GM13976 (cell line): ENCODE measurements at places on chromosomes 6 and 20.
A peak's percentile ranks its signal among the peaks of the same experiment; 100 is the strongest.

GRCh38 chr20:32993496-32994050, 10.7 kb downstream of the SUN5 start:
- DNase-seq = no peak

GRCh38 chr20:50528804-50529351, 18.7 kb downstream of the PTPN1 start:
- no peak for DNase-seq

DNA sequence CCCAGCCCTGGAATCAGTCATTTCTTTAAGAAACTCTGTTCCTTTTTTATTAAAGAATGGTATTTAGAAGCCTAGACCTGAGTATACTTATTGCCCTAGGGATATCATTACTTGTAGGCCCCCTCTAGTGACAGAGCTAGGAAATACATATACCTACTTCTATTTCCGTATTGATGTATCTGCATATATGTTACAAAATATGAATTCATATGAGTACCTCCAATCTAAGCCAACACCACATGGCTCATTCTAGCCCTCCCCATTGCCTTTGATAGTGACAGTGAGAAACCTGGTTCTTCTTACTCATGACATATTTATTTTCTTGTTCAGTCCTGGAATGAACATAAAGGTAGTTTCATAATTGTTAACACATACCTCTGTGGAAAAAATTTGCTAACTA, 137.2 kb downstream of the FARS2 start:
- peak; percentile 29 for DNase-seq

DNA sequence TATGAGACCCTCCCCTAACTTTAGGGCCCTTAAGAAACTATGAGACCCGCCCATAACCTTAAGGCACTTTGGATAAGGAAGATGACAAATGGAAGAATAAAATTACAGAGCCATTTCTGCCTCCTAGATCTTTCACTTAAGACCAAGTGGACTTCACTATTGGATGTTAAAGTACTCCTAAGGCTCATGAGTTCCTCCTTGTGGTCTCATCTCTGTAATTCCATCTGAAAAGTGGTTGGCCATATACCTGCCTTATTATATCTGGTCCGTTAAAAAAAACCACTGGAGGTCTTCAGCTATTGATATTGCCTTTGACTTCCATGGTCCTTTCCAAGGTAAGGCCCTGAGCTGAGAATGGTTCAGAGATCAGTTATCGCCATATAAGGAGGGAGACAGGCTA, 310.3 kb downstream of the EYA4 start:
- no peak for DNase-seq

GRCh38 chr20:31913431-31914157, 38.3 kb downstream of the PDRG1 start:
- DNase-seq = no peak

- DNase-seq = no peak
These were observed 45.3 kb upstream of the STXBP5 start for GRCh38 chr6:147158881-147159280.

GRCh38 chr6:121297694-121298093, 36.6 kb downstream of the TBC1D32 start:
- no peak for DNase-seq

DNA sequence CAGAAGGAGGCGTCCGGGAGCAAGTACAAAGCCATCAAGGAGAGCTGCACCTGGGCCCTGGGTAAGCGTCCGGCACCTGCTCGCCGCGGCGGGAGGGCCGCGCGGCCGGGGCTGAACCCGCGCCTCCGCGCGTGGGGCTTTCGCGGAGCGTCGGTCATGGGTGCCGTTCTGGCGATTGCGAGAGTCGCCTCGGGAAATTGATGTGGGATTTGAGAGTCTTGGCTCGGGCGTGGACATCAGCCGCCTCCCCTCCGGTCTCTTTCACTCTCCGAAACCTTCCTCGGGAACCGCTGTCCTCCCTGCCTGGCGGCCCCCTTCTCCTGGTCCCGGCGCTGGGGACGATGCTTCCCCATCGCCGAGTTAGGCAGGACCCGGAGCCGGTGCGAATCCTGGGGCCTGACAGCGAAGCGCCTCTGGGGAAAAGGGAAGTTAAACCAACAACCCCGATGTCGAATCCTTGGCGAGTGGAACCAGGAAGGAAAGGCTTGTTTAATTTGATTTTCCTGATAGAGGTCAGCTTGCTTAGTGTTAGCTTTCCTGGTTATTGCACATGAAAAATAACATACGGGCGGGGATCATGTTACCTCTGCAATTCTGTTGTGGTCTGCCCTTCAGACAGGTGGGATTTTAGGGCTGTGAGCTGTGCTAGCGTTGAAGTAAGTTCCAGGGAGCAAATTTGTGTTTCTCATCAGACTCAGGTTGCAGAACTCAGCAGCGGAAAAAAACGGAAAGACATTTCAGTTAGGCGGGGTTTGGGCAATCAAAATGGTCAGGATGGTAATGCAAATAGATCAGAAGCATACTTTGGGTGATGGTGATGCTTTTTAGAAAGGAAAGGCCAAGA, 594 bp downstream of the ARFGEF3 start:
- peak; percentile 11 for DNase-seq

GRCh38 chr6:169887529-169888140, 136.2 kb downstream of the ERMARD start:
- no peak for DNase-seq

- DNase-seq = no peak
These were observed 105.6 kb upstream of the GLP1R start for GRCh38 chr6:38942965-38943364.

- no peak for DNase-seq
These were observed 61.1 kb downstream of the ID4 start for GRCh38 chr6:19898141-19898740.

GRCh38 chr6:45614488-45615285, 237.0 kb upstream of the SUPT3H start:
- no peak for DNase-seq

GRCh38 chr20:46809706-46810360, 84.8 kb upstream of the EYA2 start:
- DNase-seq = no peak

GRCh38 chr20:5870568-5870981, 79.8 kb downstream of the TRMT6 start:
- no peak for DNase-seq

- DNase-seq = no peak
These were observed 423.5 kb downstream of the COL12A1 start for GRCh38 chr6:74782346-74782745.

GRCh38 chr6:123580331-123580730, 56.4 kb downstream of the TRDN start:
- DNase-seq = no peak

DNA sequence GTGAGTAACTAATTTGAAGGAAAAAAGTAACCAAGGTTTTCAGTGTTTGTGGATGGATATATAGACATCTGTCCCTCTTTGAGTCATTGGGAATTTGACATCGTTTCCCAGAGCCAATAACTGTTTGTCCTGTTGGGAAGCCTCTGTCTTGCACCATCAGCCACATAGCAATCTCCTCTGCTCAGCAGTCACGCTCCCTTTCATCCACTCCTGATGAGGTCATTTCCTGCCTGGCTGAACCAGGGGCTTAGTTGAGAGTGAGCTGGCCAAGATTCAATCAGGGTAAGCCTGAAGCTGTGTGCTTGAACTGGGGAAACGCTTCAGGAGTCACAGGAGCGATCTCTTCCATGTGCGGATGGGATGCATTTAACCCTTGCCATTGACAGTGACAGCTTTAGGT, 121.5 kb upstream of the FOXQ1 start:
- no peak for DNase-seq

GRCh38 chr20:5211803-5212714, 85.3 kb downstream of the CDS2 start:
- DNase-seq = no peak

GRCh38 chr20:9417665-9418064, 96.7 kb upstream of the LAMP5 start:
- no peak for DNase-seq

DNA sequence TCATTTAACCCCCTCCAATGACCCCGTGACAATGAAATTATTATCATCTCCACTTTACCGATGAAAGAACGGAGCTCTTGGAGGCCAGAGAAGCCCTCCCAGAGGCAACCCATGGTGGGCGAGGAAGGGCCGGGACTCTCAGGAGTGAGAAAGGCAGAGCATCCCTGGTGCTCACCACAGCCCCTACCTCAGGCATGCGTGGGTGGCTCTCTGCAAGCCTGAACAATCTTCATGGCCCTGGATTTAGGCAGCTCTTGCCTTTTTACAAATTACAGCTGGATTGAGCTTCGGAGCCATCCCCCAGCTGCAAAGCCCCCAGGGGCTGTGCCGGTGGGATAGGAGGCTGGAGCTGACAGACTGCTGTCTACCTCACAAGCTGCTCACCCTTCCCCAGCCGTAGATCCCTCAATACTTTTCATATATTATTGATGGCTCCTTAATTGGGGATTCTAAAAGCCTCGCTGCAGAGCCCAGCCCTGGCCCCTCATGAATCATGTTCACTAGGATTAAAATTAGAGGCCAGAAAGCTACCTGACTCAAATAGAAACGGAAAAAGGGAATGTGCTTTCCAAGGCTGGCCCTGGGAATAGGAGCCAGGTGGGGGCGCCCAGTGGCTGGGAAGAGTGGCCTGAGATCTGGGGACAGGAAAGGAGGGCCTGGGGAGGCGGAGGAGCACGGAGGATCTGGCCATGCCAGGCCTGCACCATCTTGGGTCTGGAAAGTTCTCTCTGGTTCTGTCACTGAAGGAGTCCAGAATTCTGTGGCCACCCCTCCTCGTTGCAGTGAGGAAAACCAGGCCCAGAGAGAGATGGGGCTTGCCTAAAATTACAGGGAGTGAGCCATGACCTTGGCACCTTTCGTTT, 29.1 kb downstream of the CPNE5 start:
- DNase-seq = no peak

- no peak for DNase-seq
These were observed 108.5 kb downstream of the UNC5CL start for GRCh38 chr6:40930555-40930954.

- no peak for DNase-seq
These were observed 508.8 kb upstream of the PTCHD4 start for GRCh38 chr6:48619771-48620170.

DNA sequence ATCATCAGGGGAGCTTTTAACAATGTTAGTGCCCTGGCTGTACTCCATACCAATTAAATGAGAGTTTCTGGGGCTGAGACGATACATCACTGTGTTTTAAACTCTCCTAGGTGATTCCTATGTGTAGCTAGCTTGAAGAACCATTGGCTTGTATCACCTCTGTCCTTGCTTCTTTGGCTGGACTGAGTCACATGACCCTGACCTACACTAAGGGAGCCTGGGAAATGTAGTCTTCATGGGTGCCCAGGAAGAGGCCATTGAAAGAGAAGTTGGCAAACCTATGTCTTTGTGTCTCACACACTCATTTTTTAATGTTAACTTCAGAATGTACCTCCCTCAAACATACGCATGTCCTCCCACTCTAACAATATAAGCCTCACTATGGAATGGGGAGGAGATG, 506.6 kb downstream of the DHX35 start:
- no peak for DNase-seq

- DNase-seq = no peak
These were observed 810.2 kb downstream of the MAFB start for GRCh38 chr20:39878809-39879208.

DNA sequence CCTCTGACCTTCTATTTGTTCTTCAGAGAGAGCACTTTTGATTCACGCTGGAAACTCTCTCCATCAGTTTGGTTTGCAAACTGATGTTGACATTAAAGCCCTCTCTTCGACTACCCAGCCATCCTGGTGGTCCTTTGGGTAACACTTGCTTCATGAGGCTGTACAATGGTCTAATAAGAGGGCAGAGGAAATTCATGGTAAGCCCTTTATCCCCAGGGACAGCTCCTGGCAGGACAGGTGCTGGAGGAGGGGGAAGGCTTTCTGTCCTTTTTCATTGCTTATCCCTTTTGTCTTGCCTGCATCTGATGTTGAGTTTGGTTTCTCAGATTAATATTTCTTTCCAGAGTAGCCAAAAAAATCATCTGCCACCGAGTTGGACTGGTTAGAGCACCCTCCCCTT, 52.1 kb upstream of the CD93 start:
- DNase-seq = no peak

DNA sequence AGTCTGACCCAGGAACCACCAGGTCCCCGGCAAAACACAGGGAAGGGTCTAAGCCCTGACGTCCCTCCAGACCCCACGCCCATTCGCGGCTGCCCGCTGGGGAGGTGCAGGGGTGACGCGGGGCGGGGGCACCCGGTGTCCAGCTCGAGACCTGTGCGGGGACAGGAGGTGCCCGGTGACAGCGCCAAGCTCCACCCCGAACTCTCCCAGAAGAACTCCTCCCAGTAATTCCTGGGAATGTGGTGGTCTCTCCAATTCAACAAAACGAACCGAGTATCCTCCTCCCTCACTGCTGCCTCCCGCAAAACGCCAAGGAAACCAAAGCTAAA, 164.1 kb upstream of the PDE10A start:
- DNase-seq = no peak

GRCh38 chr6:162471842-162472241, 255.7 kb downstream of the PRKN start:
- DNase-seq = no peak

DNA sequence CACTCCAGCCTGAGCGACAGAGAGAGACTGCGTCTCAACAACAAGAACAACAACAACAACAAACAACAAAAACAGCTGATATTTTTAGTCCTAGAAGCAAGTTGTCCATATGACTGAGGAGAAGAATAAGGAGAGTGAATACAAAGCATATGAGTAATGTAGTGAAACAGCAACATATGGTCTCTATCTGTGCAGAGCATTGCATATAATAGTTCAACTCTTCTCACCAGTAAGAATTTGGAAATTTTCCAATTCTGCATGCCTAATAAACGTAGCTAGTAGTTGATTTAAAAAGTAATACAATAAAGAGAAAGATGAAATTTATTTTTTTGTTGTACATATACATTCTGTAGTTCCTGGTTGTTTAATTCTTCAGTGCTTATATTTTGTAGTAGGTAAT, 129.7 kb upstream of the FAM83B start:
- no peak for DNase-seq

- no peak for DNase-seq
These were observed 50.1 kb downstream of the NUP153 start for GRCh38 chr6:17656644-17657043.

DNA sequence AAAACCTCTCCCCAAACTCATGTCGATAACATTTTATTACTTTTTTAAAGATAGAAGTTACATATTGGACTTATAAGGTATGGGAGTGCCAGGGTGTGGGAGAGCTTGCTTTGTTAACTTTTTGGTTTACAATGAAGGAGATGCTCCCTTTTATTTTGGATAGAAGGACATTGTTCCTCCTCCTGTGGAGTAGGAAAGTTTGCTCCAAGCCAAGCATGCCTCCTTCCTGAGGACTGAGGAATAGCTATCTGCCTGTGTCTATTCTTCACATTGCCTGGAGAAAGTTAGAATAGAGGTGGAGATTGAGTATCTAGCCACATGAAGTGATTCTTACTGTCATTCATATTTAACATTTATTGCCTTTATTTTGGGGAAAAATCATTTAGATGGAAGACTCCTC, 71.9 kb downstream of the EYA4 start:
- DNase-seq = no peak
